T-helper 1 cell (primary cell): ENCODE measurements at places on chromosomes 5 and 9.

GRCh38 chr5:80686757-80687156 lies 32.0 kb upstream of the DHFR start:
- no peak for DNase-seq

- no peak for DNase-seq
Observed at GRCh38 chr9:101132801-101133200, 104.3 kb downstream of the PLPPR1 start.

- DNase-seq, result no peak
Observed at GRCh38 chr9:23682891-23683431, 143.1 kb downstream of the ELAVL2 start.

DNA sequence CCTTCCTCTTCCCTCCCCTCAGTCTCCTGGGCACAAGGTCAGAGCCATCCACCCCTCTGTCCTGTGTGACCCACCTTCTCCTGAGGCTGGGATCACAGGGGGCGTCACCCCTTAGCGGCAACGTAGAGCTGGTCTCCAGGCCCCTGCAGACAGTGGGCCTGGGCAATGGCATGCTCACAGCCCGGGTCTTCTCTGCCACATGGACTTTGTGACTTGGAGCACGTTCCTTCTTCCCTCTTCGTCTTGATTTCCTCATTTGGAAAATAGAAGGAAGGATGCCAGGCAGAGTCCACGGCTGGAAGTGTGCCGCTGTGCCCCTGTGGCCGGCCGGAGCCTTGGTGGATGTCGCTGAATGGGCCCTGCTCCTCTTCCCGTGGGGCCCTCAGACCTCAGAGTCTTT lies 10.0 kb downstream of the RXRA start:
- no peak for DNase-seq

- no peak for DNase-seq
Observed at GRCh38 chr5:10384483-10384882, 31.0 kb downstream of the MARCHF6 start.

DNA sequence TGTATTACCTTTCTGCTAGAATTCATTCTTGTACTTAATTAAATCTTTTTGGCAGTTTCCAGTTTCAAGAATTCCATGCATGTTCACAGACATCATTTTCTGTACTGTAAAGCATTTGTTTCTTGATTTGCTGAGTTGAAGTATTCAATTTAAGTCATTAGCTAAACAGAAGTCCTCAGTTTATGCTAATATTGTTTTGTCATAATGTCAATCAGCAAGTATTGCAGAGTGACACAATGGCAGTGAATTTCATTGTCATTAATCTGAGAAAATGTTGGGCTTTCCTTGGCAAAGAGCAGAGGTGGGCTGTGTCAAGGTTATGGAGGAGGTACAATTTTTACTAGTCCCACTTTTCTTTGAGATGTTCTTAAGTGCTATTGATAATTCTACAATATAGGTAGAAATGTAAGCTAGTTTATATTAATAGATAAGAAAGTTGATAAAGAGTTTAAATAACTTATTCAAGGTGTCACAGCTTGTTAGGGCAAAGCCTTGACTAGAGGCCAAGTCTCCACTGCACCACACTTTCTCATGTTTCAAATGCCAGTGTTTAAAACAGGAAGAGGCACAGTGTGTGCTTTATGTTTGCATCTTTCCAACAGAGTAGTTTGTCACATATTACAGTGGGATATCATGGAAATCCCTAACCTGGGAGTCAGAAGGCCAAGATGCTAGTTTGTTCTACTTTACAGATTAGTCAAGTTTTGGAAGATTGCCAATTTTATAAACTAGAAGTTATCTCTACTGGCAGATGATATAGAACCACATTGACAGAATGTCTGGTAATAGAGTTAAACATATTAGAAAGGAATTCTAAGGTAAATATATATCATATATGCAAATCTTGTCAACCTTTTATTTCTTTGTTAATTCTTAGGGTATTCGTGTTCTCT lies 56.3 kb downstream of the SLF1 start:
- DNase-seq, result no peak

DNA sequence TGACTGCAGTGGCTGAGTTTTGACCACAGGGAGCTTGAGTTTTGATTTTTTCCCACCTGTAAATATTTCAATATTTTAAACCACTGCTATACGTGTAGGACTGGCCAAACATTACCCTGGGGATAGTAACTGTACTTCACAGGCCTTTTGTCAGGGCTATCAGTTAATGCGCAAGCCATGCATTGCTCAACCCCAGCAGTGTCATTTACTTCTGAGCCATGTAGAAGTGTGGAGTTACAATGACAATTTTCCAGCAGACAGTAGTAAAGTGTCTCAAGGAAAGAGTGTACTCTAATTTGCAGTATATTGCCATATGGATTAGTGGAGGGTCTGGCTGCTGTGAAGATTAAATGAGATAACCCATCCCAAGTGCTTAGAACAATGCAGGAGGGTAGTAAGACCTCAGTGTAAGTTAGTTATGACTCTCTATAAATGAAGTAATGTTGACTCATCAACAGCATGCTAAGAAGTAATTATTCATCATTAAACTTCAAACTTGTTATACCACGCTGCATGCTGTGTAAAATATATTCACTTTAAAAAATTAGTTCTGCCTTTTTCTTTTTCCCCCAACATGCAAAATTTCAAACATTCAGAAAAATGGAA lies 489.2 kb downstream of the KDM4C start:
- DNase-seq, result no peak

DNA sequence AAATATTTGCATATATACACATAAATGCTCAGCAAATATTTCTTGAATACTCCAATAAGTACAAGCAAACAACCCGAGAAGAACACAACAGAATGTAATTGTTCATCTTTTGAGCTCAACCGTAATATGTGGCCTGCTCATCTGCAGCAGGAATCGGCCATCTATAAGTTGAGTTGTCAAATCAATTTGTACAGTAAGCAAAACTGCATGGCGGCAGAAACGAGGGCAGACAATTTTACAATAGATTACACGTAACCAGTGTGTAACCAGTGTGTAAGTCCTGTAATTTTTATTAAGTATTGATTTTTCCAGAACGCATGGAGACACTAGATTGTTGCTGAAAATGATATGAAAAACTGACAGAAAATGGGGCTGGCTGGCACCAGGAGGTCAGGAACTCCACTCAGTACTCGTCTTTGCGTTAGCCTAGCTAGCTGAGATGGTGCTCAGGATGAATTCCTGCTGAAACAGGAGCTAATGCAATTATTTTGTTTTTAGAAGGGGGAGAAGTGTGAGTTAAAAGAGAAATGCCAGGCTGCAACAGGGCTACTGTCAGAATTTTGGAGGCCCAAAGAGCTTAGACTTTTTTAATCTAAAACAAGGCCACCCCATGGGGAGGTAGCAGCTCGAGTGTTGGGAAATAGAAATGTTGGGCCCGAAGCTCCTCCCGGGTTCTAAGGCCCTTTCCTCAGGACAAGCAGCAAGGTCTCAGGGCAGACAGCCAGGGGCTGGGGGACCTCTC lies 682 bp downstream of the DHX29 start:
- no peak for DNase-seq

DNA sequence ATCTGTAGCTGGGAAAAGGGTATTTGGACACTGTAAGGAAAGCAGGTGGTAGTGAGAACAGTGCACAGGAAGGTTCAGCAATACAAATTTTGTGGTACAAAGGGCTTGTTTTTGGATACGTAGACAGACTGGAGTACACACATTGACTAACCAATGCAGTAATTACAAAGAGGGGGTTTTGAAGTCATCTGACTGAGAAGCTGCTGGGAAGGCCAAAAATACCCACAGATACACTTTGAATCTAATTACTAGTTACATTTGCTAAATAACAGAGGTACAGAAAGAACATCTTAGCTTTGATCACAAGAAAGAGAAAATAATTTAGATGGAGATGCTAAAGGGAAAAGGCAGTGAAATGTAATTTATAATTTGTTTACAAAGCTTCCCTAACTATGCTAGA lies 45.9 kb downstream of the PKD2L2 start:
- no peak for DNase-seq

DNA sequence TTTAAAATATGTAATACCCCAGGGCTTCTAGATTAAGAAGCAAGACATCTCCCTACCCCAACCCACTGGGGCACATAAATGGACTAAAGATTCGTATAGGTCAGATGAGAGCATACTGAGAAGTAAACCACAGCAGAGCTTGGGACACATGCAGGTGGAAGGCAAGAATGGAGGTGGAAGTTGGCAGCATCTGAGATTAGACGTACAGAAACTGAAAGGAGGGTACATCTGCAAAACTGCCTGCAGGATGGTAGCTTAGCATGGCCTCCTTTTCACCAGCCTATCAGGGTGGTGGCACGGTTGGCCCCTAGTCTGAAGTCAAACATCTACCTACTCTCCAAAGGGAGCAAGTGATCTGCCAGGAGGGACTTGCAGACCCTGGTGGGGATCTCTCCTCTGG lies 181.8 kb downstream of the TSSK1B start:
- no peak for DNase-seq
